ENCODE measurements at places on chromosomes 4 and X.

DNA sequence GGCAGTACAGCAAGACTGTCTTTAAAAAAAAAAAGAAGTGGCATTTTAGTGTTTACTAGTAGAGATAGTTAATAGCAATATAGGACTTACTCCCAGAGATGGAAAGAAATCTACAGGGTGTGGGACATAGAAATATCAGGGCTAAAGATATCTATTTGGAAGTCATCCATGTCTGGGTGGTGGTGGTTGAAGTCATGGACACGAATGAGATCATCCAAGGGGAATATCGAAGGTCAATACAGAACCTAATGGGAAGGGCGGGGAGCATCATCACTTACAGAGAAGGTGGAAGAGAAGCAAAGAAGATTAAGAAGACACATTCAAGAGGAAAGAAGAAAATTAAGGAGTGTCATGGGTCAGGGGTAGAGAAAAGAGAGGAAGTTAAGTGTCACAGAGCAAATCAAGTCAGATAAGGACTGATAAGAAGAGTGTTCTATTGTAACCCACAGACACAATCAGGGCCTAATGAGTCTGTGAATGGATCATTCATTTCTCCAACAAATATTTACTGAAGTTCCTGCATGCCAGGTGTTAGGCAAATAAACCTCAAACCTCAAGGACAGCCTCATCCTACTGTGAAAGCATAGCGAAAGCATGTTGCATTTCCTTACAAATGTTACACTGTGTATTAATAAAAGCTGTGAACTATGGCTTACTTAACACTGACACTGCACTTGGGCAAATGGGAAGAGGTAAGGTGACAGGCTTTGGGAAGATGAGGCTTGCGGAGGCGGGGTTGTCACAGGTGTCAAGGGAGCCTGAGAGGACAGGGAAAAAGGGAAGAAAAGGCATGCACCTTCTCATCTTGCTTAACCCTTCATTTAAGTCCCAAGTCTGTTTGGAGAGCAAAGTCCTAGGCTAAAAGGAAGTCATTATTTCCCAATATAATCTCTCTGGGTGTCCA, 65.3 kb downstream of the ELOVL6 start:
- no peak for DNase-seq

- DNase-seq, result no peak
These were observed 1.2 kb downstream of the ATP11C start for GRCh38 chrX:139931646-139932072.

- DNase-seq, result no peak
These were observed 65.7 kb downstream of the CASK start for GRCh38 chrX:41857670-41858069.

DNA sequence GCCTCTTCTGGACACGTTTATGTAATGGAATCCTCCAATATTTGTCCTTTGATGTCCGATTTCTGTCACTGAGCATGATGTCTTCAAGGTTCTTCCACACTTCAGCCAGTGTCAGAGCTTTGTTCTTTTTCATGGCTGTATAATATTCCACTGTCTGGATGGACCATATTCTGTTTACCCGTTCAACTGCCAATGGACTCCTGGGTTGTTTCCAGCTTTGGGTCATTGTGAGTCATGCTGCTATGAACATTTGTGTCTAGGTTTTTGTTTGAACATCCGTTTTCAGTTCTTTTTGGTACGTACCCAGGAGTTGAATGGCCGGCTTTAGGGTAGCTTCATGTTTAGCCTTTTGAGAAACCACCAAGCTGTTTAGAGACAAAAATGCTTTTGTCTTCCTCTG, 93.2 kb downstream of the SHOX start:
- no peak for DNase-seq

DNA sequence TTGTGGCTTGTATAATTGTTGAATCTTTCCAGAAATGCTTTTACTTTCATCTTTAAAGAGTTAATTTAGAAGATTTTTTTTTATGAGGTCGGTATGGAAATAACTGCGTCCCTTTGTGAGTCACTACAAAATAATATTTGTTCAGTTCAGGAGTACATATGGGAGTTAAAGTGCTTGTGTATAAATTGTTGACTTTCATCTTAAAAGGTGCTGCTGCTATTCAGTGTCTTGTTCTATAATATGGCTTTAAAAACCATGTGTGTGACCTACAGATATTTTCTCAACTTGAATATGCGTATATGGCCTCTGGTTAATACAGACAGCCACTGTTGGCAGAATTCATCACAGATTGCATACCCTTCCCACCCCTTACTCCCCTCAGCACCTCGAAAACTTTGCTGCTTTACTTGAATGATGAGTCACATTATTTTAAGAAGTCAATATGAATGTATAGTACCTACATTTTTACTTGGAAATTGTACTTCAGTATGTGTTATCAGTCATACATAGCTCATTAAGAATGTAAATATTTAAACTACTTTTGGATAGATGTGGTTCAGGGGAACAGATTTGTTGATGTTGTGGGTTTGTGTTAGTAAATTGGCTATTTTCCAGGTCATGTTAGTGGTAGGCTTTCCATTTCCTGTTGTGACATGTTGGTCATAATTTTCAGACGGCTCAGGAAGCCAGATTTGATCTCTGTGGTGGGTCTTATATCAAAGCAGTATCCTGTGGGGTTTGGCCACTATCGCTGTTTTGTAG, 1.5 kb downstream of the CLCN3 start:
- no peak for DNase-seq

DNA sequence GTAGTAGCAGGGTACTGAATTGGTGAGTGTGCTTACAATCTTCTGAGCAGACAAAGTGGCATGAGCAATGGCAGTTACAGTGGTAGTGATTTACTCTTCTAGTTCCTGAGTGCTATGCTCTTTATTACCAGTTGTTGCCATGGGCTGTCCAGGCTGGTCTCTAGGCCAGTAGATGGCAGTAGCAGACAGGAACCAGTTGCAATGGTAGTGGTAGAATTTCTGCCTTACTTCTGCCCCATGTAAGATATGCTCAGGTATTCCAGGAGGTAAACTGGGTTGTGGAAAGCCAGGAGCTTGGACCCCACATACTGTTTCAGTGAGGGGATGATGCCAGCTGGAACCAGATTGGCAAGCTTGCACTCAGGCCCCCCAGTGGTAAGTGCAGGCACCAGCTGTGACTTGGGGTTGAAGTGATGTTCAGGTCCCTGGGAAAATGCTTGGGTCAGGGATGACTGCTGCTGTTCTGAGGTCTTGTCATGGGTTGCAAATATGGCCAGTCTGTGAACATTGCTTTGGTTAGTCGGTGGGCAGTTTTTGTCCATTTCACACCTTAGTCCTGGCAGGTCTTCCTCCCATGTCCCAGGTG, 63.0 kb upstream of the ZXDB start:
- no peak for DNase-seq

- no peak for DNase-seq
These were observed 131.4 kb upstream of the ADGRL3 start for GRCh38 chr4:61068745-61069144.

All from stimulated activated CD8-positive, alpha-beta memory T cell treated with anti-CD3 and anti-CD28 coated beads, Interleukin-7, amount 100 ng/mL, for 1 hour (primary cell).